ENCODE measurements at places on chromosomes 2 and 18. TPM values are rescaled to one million over a fixed set of nuclear protein-coding genes. Genes with fewer than 3 reads are reported as not detected.

DNA sequence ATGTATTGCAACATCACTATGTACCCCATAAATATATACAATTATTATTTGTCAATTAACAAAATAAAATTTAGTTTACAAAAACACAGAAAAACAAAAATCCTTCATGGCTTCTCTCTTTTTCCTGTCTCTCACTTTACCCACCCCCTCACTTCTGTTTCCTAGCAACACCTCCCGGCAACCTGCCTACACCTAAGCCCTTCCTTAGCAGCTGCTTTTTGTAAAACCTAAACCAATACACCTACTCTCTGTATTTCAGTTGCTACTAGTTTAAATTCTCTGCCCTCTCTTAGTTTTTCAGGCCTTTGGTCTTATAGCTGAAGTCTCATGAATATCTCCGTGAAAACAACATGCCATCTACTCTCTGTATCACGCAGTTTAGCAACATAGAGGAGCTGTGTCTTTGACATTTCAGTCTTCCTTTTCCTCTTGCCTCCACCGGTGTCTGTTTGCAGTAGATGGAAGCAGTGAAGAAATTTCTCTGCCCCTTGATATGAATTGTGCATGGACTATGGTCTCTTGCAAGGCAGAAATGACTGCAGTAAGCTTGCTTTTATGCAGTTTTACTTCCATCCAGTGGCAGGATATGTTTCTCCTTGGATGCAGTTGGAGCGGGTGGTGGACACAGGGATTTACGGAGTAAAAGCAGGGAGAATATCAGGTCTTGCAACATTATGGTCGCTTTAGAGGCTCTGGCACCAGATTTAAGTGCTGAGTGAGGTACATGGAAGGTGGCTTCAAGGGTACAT is 42.0 kb upstream of the ZDBF2 start:
- DNase-seq: no peak

DNA sequence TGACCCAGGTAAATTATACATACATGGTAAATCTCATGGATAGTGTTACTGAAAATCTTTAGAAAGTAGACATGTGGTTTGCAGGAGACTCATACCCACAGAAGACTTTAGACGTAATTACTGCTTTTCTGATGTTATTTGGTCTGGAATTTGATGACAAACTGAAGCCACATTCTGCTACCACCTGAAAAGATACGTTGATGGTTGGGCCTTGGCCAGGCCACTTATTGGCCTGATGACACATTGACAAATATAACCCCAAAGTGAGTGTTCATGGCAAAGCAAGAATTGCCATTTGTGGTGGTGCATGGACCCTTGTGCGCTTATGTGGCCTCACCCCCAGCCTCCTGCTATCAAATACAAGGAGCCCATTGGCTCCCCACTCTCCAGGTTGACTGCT is 155.6 kb downstream of the METTL4 start:
- no peak for DNase-seq

DNA sequence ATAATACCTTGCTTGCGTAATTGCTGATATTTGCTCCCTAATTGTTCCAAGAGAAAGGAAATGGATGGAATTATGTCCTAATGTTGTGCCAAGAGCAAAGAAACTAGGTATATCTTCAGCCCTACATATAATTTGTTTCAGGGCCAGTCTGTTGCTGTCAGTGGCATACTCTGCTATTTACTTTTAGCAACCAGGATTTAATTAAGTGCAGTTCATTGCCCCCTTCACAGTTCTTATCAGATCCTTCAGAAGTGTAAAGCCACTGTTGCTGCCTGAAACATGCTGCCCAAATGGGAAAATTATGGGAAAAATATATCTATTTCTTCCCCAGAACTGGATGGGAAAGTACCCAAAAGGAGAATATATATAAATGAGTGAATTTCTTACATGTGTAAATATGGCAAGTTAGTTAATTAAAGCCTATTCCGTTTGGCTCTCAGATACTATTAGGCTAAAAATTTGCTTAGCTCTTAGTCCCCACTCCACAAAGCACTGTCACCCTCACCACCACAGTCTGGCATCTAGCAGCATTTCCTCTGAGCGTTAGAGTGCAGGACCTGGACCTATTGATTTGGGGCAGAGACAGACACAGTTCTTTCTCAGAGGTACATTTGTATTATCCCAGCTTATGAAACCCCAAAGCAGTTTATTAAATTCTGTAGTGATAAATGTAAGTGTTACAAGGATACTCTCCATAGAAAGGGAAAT is 72.8 kb upstream of the DTNA start:
- DNase-seq: no peak

- no peak for DNase-seq
Measured at GRCh38 chr2:240464514-240465241, 29.2 kb downstream of the GPC1 start.

GRCh38 chr18:75854174-75854573 is 426.7 kb upstream of the SMIM21 start:
- peak; percentile 3 for DNase-seq

DNA sequence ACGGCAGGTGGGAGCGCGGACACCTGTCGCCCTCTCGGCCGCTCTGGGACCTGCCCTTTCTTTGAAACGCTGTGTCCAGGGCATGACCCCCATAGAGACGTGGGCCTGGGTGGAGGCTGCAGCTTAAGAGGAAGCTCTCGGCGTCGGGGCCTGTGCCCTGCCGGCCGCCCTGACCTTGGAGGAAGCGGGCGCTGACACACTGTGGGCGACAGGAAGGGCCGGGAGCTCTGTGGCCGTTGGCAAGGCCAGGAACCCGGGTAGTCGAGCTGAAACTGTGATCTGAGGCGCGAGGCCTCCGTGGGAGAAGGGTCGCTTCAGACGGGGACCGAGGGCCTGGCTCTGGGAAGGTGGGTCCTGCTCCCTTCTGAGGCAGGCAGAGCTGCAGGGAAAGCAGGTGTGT is 28.2 kb downstream of the KCNG2 start:
- no peak for DNase-seq

GRCh38 chr18:35682281-35682867 is 100.8 kb downstream of the GALNT1 start:
- DNase-seq: no peak

GRCh38 chr2:240783819-240784621 is 36.0 kb downstream of the KIF1A start:
- no peak for DNase-seq

GRCh38 chr18:49722477-49722876 is 90.9 kb downstream of the ACAA2 start:
- DNase-seq: no peak

The CREG2 gene
- total RNA-seq: 0.18 TPM

The INHBB gene
- 0.17 TPM for total RNA-seq

- DNase-seq: no peak
Measured at GRCh38 chr2:238027058-238027457, 33.7 kb upstream of the SCLY start.

The RAB31 gene
- total RNA-seq: 1.7 TPM

The SPDYA gene
- total RNA-seq: 0.75 TPM

- DNase-seq: no peak
Measured at GRCh38 chr2:232898592-232899543, 28.8 kb downstream of the SNORC start.

- no peak for DNase-seq
Measured at GRCh38 chr18:13762690-13763439, 36.4 kb downstream of the RNMT start.

DNA sequence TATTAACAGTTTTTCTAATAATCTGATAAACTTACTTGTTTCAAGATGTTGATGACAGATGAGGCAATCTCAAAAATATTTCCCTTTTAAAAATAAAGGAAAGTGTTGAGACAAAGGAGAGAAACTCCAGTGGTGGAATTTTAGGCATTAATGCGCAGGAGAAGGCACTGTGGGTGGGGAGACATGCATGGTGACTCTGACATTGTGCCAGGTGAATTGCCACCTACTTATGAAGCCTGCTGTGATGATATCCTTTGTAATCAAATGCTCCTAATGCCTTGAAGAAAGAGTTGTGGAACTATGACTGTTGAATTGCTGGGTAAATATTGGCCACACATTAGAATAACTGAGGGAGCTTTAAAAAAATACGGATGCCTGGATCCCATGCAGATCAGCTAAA is 101.4 kb downstream of the PLA2R1 start:
- no peak for DNase-seq

DNA sequence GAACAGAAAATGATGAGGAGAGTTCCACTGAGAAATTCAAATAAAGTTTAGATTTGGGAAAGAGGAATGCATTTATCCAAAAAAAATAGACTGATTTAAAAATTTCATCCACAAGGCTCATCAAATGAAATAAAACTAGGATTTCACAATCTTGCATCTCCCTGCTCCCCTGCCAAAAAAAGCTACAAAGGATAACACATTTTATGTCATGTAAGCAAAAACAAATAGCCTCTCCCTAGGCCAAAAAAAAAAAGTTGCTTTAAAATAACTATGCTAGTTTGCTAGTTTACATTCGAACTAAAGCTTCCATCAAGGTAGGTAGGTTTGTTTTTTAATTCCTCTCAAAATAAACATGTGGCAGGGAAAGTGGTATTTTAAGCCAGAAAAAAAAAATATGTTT is 465.5 kb upstream of the ID2 start:
- no peak for DNase-seq
